Fibroblast of mammary gland (primary cell): ENCODE measurements at places on chromosomes 3 and 15.

DNA sequence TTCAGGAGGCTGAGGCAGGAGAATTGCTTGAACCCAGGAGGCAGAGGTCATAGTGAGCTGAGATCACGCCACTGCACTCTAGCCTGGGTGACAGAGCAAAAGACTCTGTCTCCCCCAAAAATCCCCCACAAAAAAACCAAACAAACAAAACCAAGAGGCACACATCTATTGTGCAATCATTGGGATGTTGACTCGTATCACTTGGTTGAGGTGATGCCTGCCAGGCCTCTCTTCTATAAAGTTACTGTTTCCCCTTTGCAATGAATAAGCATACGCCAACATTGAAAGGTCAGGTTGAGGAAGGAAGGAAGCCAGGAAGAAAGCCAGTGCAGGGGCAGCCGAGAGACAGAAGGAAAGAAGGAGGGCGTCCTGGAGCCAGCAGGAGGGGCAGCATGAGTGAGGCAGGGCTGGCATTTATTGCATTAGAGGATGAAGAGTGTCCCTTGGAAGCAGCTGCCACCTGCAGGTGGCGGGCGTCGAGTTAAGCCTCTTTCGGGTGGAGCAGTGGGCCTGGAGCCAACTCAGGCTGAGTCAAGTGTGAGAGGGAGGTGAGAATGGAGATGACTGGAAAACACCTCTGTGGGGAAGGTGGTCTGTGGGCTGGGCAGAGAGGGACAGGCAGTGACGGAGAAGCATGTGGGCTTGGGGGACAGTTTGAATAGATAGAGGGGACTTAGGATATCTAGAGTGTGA lies 8.3 kb upstream of the CSPG4 start:
- DNase-seq: peak; percentile 24

DNA sequence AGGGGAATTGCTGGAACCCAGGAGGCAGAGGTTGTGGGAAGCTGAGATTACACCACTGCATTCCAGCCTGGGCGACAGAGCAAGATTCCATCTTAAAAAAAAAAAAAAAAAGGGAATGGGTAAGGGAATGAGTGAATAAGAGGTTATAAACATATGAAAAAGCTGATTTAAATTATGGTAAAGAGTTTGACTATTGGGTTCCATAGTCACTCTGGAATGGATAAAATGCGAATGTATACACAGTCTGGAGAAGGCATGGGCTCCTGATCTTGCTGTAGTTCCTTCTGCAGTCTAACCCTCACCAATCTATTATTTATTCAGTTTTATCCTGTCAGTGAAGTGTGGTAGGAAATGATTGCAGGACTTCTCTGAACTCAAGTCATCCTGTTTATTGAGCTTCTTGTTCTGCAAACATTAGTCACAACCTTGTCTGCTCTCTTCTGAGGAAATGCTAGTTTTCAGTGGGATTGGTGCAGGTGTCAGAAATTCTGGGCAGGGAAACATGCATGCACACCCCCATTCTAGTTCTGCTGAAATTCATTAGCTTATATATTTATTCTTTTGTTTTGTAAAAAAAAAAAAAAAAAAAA lies 190.9 kb upstream of the CFAP20DC start:
- DNase-seq: no peak

GRCh38 chr15:78225783-78226541 lies 8.4 kb downstream of the ACSBG1 start:
- DNase-seq: peak; percentile 44

DNA sequence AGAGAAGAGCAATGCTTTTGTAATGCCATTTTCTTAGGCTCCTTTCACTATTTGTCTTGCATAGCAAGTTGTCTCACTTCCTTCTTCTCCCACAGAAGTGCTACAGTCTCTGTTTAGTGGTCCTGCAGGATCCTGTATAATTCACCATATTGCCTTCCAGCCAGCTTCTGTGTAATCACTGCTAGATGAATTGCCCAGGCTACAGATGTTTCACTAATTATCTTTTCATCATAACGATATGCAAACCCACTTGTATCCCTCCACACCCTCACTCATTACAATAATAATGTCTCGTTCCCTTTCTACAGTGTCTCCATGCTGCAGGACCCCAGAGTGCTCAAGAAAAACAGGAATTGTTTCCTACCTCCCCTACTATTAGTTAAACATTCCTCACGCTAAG lies 402.9 kb downstream of the TBL1XR1 start:
- DNase-seq: no peak

GRCh38 chr3:184366619-184367289 lies 5.2 kb downstream of the POLR2H start:
- peak; percentile 82 for DNase-seq

GRCh38 chr15:63818629-63819028 lies 15.1 kb downstream of the HERC1 start:
- no peak for DNase-seq

GRCh38 chr3:44969154-44969827 lies 6.7 kb downstream of the ZDHHC3 start:
- DNase-seq: no peak

GRCh38 chr3:176683382-176683781 lies 513.9 kb downstream of the TBL1XR1 start:
- no peak for DNase-seq

GRCh38 chr15:94083467-94084052 lies 147.8 kb upstream of the MCTP2 start:
- DNase-seq: peak; percentile 94

DNA sequence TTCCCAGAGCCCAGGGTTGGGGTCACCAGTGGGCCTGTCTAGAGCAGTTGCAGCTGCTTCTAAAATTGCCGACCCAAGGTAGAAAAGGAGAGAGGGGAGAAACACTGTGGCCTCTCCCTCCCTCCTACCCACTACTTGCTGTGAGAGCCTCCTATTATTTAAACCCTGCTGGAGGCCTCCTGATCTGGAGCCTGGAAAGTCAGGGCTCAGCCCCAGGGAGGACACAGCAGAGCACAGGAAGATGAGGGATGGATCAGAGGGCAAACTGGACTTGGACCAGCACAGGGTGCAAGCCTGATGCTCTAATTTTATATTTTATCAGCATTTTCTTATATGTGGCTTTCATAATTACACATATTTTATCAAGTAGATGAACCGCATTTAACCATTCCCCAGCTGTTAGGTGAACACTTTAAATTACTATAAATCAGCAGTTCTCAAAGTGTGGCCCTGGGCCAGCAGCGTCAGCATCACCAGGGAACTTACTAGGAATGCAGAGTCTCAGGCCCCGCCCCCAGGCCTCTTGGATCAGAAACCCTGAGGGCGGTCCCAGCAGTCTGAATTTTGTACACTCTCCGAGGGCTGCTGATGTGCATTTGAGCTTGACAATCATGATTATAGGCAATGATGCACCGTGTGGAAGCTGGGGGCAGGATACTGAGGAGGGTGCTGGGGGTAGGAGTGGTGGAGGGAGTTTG lies 26.7 kb downstream of the SMAD3 start:
- DNase-seq: no peak

- DNase-seq: peak; percentile 59
These were observed at the start of gene TASOR for GRCh38 chr3:56683122-56683817. TASOR (minus strand) TSS chr3:56683265; CDS start chr3:56683006, 259 bp downstream.

GRCh38 chr3:46561951-46562350 lies 4.2 kb downstream of the LRRC2 start:
- no peak for DNase-seq

GRCh38 chr15:25062551-25063430 lies 108.0 kb downstream of the SNRPN start:
- no peak for DNase-seq

DNA sequence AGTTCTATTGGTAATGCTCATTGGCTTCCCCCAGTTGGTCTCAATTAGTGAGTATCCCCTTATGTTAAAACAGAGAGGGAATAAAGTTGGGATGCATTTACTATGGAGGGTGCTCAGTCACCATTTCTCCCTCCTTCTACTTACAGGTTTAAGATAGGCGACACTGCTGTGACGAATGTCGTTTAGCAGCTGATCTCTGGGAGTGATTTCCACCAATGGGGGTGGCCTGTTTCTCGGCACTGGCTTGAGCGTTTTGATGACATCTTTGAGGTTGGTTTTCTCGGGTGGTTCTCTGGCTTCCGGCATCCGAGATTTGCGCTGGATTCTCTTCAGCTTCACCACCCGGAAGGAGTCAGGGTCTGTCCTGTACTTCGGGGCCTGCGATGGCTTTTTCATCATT lies 3.8 kb downstream of the LMOD3 start:
- DNase-seq: no peak

DNA sequence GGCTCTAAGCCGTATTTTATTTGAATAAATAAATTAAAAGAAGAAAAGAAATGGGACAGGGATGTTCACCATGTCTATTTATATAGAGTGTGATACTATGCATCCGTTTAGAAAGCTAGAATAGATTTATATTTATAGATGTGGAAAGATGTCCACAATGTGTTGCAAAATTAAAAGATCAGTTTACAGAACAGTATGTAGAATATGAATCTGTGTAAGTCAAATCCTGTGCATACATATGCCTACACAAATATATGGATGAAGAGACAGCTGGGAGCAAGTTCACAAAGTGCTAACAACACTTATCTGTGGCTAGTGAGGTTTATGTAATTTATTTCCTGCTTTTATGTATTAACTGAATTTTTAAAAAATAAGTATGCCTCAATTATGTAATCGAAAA lies 25.4 kb upstream of the SLMAP start:
- DNase-seq: no peak

- DNase-seq: no peak
These were observed 263.8 kb downstream of the XXYLT1 start for GRCh38 chr3:195007151-195007550.

- no peak for DNase-seq
These were observed 428.0 kb downstream of the ROBO1 start for GRCh38 chr3:79339846-79340245.

DNA sequence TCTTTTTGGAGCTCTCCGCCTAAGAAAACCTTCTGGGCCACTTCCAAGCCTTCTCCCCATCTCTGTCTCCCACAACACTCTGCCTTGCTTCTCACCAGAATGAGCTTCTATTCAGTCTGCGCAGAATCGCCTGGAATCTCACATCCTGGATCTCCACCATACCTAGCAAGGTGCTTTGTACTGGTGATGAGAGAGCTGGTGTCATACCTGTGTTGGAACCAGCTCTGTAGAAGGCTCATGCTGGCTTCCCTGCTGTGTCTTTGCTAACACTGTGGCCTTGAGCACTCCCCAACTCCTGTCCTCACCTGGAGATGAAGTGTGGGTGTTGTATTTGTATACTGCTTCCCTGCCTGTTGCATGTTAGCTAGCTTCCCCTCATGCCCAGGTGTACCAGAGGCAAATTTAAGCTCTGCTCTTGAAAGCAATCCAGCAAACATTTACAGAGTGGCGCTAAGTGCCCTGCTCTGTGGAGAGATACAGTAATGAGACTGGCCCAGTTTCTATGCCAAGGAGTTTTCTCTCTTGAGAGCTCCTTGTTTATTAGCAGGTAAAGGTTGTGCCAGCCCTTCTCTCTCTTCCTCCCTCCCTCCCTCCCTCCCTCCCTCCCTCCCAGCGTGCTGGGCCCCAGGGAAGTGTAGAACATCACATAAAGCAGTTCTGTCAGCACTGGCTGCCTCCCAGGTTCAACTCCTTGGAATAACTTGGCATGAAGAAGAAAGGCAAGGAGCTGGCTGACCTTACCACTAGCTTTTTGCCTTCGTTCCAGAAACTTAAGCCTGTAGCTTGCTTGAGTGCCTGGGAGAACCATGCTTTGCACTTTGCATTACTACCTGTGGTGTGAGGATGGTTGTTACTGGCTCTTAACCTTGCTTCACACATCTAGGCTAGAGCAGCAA lies 54.9 kb downstream of the TRIM71 start:
- peak; percentile 40 for DNase-seq
